EH (cell line): ENCODE measurements at places on chromosomes 7 and 10.
A peak's percentile ranks its signal among the peaks of the same experiment; 100 is the strongest.

DNA sequence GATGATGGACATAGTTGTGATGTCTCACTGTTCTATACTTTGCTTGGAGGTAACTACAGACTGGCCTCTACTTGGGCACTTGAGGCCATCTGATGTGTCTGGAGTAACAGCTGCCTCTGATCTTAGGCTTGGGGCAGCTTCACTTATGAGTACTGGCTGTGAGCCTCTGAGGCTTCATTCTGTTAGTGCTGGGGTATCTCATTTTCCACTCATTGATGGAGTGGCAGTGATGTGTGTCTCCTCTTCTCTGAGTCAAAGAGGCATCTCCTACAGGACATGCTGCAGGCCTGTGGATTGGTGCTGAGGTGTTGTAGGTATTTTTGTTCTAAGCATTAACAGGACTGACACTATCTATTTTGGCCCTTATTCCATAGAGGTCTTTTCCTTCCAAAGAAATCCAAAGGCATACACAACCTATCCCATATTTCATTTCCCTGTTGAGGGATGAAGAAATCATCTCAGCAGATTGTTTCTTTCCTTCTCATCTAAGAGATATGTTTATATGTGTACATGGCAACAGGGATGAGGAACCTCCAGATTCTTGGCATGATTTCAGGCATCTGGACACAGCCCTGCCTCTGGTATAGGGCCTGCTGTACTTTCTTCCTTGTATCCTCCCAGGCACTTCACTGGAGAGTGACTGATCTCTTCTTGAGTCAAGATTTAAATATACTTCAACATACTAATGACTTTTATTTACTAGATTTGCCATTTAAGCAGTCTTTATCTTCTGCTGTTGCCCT is 65.7 kb upstream of the NOBOX start:
- DNase-seq = peak; percentile 0

DNA sequence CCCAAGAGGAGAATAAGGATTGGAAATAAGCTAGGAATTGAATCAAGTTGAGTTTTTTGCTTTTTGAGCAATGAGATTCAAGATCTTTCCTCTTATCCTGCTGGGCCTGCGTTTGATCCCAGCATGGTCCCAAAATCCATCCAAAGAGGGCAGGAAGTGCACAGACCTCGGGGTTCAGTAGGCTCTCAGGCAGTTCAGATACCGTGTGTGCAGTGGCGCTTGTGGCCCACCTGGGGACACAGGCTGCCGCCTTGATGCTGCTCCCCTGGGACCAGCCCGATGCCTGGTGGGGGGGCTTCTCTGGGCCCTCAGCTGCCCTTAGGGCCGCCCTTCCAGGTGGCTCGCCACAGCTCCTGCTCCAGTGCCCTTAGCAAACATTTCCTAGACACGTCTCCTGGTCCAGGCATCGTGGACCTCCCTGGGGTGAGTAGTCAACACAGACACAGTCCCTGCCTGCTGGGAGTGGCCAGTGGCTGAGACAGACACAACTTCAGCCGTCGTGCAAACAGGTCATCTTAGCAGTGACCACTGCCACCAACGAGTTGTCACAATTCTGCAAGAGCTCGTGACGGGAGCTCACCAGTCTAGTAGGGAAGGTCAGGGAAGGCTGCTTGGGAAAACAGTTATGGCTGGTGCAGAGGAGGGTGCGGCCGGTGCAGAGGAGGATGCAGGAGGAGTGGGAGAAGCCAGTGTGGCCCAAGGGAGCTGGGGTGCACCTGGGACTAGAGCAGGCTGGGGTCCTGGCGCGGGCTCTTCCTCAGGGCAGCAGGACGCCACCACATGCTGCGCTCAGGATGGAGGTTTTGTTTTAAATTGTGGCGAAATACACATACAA is 21.7 kb upstream of the JAKMIP3 start:
- DNase-seq = no peak

DNA sequence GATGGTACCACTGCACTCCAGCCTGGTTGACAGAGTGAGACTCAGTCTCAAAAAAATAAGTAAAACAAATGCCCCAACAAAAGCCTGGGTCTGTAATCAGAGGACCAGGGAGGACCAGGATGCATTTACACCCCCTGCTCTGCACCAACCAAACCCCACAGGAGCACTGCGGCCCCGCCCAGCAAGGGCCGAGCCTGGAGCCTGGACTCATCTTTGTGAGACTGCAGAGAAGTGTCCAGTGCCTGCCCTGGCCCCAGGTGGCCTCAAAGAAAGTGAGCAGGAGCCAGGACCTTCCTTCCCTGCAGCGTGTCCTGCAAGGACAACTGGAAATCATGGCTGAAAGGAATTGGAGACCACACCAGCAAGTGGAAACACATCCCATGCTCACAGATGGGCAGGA is 31.6 kb downstream of the KNDC1 start:
- no peak for DNase-seq

- peak; percentile 62 for DNase-seq
These were observed 411.6 kb downstream of the PARD3 start for GRCh38 chr10:34403512-34403911.

DNA sequence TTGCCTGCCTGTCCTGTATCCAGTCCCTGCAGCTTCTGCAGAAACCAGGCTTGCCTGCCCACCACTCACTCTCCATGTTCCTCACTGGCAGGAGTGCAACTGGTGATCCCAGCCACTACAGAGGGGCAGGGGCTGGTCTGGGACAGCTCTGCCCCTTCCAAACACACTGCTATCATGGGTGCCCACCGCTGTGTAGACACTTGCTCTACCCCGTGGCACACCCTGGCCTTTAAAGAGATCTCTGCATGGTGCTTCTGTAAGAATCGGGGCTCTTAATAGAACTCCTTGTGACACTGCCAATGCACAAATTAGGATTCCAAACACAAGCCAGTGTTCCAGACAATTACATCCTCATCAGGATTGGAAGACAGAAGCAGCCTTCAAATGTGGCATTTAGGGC is 41.7 kb downstream of the C10orf90 start:
- DNase-seq = no peak

DNA sequence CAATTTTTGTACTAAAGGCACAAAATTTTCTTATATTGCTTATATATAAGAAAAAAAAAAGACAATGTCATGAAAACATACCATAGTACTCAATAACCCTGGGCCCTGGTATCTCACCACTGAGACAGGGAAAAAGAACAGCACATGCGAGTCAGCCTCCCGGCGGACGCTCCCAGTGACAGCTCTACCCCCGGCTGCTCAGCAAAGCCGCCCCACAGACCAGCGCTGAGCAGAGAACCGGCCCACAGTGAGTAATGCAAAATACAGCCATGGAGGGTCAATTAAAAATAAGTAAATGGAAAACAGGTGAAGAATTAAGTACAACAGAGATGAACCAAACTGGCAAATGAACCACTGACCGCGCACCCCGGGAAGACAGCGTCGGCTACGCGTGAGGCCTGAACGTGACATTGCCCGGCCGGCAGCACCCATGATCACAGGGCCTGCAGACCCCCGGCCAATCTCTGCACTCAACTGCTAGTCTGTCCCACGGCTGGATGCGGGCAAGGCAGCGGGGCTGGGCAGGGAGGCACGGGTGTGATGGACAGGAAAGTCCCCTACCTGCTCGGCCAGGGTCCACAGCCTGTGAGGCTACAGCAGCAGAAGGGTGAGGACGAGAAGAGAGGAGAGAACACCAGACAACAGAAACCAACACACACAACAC is 175.9 kb downstream of the ZMYND11 start:
- peak; percentile 65 for DNase-seq

DNA sequence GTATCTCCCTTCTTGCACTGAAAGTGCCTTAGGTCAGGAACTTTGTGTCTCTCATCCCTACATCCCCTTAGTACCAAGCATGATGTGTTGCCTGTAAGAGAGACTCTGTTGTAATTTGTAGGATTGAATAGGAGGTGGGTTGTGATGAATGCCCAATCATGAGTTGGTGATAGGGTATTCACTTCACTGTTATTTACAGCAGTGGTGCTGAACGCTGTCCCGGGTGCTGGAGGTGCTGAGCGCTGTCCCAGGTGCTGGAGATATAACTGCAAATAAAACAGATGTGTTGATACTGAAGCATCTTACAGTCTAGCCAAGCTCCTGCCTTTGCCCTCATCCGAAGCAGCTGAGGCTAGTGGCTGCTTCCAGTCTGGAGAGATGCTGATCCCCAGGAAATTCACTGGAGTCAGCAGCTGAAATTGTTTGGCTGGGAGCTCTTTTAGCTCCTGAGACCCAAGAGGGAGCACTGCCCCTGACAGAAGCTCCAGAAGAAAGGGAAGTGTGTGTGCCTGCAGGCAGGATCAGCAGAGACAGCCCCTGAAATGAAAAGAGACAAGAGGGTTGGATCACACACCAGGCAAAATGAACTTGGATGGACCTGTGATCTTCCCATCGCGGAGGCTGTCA is 183.4 kb downstream of the SORCS3 start:
- DNase-seq = peak; percentile 35

DNA sequence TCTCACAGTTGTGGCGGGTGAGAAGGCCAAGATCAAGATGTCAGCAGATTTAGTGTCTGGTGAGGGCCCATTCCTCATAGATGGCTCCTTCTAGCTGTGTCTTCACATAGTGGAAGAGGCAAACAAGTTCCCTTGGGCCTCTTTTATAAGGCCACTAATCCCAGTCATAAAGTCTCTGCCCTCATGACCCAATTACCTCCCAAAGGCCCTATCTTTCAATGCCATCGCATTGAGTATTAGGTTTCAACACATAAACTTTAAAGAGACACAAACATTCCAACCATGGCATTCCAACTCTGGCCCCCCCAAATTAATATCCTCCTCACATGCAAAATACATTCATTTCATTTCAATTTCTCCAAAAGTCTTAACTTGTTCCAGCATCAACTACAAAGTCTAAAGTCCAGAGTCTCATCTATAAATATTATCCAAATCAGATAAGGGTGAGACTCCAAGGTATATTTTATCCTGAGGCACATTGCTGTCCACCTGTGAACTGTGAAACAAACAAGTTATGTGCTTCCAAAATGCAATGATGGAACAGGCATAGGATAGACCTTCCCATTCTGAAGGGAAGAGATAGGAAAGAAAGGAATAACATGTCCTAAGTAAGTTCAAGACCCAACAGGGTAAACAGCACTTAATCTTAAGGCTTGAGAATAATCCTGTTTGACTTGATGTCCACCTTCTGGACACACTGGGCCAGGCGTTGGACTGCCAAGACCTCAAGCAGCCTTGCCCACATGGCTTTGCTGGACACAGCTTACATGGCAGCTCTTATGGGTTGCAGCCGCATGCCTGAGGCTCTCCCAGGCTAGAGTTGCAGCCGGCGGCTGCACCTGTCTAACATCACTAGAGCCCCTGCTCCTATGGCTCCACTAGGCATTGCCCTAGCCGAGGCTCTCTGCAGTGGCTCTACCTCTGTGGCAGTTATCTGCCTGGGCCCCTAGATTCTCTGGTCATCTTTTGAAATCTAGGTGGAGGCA is 312.8 kb downstream of the TNS3 start:
- no peak for DNase-seq

DNA sequence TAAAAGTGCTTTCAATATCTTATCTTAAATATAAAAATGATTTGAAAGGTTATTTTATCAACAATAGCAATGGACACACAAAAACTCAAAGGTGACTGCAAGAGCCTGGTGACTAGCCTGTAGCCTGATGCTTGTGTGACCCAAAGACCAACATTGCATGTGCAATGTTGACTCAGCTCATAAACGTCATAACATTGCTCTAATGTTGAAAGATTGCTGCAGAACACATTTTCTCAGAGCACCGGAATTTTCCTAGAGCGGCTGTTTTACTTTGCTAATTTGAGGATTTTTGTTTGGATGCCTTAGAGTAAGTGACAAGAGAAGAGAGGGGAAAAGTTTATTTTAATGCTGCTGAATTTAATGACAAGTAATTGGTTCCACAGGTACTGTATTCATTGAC is 107.1 kb downstream of the RAB18 start:
- peak; percentile 87 for DNase-seq

DNA sequence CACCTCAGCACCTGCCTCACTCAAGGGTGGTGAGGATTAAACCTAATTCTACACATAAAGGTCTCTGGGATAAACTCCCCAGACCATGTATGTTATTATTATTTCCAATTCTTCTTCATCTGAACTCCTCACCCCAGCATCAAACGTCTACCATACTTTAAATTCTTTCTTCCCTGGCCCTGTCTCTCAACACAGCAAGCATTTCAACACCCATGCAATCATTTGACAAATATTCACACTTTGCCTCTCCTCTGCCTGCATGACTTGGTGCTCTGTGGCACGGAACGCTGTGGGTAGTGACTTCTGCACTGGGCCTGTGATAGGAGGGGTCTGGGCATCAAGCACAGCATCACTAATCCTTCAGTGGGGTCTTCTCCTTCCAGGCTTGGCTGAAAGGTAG is 490.8 kb downstream of the TNS3 start:
- peak; percentile 84 for DNase-seq

DNA sequence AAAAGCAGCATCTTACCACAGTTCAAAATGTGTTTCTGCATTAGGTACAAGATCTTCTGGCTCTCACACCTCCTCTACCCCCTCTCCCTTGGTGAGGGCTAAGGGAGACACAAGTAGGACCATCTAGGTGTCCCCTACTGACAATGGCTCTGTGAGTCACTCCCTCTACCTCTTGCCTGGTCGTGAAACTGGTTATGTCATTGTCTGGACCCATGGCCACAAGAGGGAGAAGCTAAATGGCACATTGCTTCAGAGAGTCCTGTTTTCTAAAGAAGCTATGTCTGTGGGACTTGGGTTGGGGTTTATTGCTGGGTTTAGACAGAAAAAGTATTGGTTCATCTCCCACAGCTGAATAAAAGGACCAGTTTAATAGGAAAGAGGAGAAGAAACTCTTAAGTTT is 4.0 kb upstream of the PLXNA4 start:
- DNase-seq = no peak

- no peak for DNase-seq
These were observed 687 bp downstream of the EPDR1 start for GRCh38 chr7:37920849-37921805.

- peak; percentile 54 for DNase-seq
These were observed 3.6 kb downstream of the MCU start for GRCh38 chr10:72695496-72695895.

- no peak for DNase-seq
These were observed 340.1 kb downstream of the WDR37 start for GRCh38 chr10:1396297-1396635.

- DNase-seq = peak; percentile 95
These were observed 2.2 kb downstream of the MAFK start for GRCh38 chr7:1532456-1533254.

DNA sequence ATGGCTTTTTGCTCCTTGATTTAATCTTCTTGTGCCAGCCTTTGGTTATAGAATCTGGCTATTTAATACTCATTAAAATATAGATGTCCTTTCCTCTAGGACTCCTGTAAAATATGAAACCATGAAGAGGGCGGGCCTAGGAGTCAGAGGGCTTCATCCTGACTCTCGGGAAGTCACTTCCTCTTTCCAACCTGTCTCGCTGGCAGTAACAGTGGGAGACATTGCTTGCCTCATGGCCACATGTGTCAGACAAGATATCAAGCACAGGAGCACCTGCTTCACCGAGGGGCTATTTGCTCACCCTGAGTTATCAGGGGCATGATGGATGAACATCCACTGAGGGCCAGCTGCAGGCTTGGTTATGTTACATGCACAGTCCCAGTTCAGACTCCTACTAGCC is 31.0 kb downstream of the SLIT1 start:
- no peak for DNase-seq

DNA sequence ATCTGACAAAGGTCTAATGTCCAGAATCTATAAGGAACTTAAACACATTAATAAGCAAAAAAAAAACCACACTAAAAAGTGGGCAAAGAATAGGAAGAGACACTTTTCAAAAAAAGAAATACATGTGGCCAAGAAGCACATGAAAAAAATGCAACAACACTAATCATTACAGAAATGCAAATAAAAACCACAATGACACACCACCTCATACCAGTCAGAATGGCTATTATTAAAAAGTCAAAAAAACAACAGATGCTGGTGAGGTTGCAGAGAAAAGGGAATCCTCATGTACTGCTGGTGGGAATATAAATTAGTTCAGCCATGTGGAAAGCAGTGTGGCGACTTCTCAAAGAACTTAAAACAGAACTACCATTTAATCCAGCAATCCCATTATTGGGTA is 119.0 kb downstream of the LMBR1 start:
- peak; percentile 32 for DNase-seq
